ENCODE measurements at places on chromosomes 1 and 21.

GRCh38 chr21:26769613-26770188 lies 75.5 kb downstream of the ADAMTS1 start:
- DNase-seq: no peak

DNA sequence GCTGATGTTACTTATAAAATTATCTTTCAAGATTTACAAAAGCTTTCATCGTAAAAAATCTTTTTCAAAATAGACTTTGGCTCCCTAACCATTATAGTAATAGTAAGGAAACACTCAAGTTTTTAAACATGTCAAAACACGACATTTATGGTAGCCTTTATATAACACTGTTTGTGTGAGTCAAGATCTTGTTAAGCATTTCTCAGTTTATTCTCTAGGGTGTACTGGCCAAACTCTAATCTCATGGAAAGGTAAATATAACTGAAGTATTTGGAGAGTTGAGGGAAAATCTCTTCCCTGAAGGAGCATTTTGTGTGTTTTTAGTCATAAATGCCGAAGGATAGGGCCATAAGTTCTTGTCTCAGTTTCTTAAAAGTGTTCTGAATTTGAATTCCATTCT lies 790.9 kb upstream of the NCAM2 start:
- DNase-seq: no peak

GRCh38 chr1:5286244-5286643 lies 631.8 kb downstream of the AJAP1 start:
- DNase-seq: peak; percentile 9

- DNase-seq: no peak
These were observed 160.5 kb downstream of the PEX14 start for GRCh38 chr1:10635085-10635896.

DNA sequence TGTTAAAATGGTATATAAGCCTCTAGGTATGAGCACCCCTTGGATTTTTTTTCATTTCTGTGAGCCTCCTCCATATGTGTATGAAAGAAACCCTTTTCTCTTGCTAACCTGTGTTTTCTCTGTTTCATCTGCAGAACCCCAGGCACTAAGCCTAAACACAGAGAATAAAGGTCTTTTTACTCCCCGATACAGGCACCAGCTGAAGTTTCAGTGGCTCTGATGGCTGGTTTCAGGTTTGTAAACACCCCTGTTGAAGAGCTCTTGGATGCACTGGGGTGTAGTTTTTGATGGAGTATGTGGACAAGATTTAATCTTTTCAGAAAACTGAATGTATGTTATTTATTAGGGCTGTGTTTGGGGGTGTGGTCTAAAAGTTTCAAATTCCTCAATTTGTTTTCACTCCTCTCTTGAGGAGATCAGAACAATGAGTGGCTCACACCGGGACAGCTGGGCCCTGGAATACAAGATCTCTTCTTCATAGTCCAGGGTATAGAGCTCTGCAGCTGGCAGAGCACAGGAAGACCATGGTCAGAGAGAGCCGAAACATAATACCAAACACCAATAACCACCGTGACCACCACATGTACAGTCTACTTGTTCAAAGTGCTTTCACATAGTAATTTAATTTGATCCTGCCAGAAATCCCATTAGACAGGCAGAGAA lies 50.2 kb upstream of the VTCN1 start:
- DNase-seq: no peak

GRCh38 chr1:116375887-116376728 lies 3.1 kb downstream of the ATP1A1 start:
- DNase-seq: peak; percentile 8

- DNase-seq: peak; percentile 9
These were observed 17.7 kb upstream of the SAMD11 start for GRCh38 chr1:905811-906599.

DNA sequence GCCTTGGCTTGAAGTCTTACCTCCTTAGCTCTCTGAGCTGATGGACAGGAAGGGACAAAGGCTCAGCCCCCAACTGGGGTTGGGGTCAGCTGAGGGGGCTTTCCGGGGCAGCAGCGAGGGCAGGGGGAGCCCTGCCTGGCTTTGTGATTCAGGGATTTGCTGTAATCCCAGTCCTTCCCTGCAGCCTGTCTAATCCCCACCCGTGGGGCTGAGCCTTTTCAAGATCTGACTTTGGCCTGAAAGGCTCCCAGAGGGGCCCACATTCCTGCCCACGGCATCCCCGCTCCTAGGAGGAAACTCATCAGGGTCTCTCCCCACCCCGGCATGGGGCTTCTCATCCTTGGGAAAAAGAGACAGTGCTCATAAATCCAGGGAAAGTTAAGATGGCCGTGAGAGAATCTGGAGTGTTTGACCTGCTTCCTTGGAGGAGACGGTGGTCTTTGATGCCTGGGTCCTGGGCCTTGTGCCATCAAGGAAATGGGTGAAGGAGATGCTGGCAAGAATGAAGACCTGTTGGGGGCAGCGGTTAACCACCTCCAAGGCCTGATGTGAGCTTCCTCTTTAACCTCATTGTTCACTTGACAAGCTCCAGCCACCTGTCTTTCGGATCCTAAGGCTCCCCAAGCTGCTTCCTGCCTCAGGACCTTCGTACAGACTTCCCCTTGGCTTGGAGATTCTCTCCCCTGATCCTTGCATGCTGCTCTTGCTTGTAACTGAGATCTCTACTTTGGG lies 83.1 kb upstream of the WNT4 start:
- DNase-seq: no peak

DNA sequence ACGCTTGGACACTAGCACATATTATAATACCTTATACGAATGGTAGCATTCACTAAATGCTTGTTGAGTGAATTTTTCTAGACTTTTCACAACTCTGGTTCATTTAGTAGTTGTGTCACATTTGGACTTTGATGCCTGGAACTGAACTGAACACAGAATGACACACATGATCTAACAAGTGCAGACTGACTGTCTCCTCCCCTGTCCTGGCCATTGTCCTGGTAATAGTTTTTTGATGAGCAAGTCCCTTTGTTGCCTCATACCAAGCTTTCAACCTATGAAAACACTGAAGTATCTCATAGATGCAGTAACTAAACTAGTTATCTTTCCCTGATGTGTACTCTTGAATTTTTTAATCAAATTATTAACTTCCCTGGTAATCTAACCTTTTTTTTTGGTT lies 66.4 kb downstream of the LRRC8D start:
- no peak for DNase-seq

- DNase-seq: no peak
These were observed 69.5 kb downstream of the NTMT2 start for GRCh38 chr1:170215072-170215885.

DNA sequence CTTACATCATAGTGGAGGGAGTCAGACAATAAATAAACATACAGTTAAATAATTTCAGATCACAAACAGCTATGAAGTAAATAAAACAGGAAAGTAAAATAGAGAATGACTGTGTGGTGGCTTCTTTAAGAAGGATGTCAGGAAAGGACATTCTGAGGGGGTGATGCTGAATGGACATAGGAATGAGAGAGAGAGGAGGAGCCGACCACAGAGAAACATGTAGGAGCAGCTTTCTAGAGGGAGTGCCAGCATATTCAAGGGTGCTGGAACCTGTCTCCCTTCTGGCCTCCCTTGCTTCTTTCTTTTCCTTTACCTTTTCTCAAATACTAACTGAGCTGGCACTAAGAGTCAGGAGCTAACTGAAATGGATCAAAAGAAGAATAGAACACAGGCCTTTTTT lies 20.5 kb upstream of the BCL10 start:
- no peak for DNase-seq

DNA sequence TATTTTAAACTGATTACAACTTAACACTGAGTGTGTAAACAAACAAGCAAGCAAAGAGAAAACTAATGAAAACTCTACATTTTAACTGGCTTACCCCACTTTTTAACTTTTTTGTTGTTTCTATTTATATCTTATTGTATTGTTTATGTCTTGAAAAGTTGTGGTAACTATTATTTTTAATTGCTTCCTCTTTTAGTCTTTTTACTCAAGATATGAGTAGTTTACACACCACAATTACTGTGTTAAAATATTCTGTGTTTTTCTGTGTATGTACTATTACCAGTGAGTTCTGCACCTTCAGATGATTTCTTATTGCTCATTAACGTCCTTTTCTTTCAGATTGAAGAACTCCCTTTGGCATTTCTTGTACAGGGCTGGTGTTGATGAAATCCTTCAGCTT lies 4.7 kb upstream of the HHAT start:
- DNase-seq: no peak

GRCh38 chr1:20112279-20113000 lies 6.9 kb downstream of the PLA2G2D start:
- no peak for DNase-seq

GRCh38 chr1:3121401-3122210 lies 52.6 kb downstream of the PRDM16 start:
- no peak for DNase-seq

DNA sequence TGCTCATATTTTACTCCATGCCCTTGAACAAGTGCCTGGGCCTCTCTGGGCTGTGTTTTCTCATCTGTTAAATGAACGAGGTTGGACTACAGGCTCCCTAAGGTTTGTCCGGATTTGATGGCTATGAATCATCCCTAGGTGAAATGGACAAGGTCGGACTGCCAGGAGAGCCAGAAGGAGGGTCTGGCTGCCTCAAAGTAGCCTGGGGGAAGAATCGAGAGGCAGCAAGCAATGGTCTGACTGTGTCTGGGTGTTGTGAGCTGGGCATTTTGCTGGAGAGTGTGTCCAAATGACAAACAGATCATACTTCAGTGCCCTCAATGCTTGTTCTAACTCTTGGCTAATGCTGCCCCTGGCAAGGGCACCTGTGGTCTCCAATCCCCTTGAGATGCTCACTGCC lies 730.9 kb downstream of the PTPRU start:
- no peak for DNase-seq

Data from stimulated activated naive CD8-positive, alpha-beta T cell treated with anti-CD3 and anti-CD28 coated beads, Interleukin-15, amount 100 ng/mL, for 72 hours (primary cell).